Left lung (tissue), 14 donors: ENCODE measurements at places on chromosomes 4 and X. TPM values are rescaled to one million over a fixed set of nuclear protein-coding genes. Genes with fewer than 3 reads are reported as not detected.

DNA sequence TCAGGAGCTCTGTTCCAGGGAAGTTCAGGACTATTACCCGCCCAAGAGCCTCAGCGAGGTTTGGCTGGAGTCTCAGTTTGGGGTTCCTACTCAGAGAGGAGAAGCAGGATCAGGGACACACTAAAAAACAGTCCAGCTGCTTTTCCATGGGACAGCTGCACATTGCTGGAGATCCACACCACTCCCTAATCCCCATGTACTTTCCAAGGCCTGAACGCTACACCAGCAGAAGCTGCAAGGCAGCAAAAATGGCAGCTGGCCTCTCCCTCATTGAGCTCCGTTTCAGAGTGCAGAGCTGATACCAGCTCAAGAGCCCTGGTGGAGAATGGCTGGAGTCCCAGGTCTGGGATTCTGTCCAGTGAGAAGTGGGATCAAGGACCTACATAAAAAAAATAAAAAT, 551.2 kb upstream of the PABPC5 start:
- DNase-seq: no peak

- no peak for DNase-seq
Observed at GRCh38 chrX:42752730-42753129, 25.2 kb downstream of the PPP1R2C start.

- DNase-seq: no peak
Observed at GRCh38 chr4:99633772-99634171, 23.9 kb downstream of the C4orf54 start.

DNA sequence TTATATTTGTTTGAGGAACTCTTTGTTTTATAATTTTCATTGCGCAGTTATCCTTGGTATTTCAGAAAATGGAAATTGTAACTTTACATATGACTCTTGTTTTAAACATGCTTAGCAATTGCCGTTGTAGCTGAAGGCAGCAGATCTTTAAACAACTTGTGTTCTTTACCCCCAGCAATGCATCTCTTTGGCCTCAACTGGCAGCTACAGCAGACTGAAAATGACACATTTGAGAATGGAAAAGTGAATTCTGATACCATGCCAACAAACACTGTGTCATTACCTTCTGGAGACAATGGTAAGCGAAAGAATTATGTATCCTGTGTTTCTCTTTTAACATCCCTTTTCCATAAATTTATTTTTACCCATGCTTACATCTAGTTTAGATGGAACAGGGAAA, 263.6 kb downstream of the DCTD start:
- no peak for DNase-seq

- DNase-seq: no peak
Observed at GRCh38 chr4:84394386-84394785, 104.7 kb downstream of the NKX6-1 start.

DNA sequence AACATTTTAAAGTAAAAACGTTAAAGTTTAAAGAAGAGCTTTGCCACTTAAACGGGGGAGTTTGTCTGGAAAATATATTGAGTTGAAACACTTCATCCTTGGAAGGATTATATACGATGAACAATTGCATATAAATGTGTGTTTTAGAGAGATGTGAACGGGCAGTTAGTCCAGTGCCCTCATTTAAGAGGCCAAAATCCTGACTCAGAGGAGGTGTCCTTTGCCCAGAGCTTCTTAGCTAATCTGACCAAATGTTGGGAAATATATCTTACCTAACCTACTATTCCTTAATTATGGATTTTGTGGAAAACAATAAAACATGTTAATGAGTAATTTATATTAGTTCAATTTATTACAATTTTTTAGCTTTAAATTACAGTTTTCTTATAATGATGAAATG, 327.2 kb upstream of the DIPK2B start:
- DNase-seq: no peak

DNA sequence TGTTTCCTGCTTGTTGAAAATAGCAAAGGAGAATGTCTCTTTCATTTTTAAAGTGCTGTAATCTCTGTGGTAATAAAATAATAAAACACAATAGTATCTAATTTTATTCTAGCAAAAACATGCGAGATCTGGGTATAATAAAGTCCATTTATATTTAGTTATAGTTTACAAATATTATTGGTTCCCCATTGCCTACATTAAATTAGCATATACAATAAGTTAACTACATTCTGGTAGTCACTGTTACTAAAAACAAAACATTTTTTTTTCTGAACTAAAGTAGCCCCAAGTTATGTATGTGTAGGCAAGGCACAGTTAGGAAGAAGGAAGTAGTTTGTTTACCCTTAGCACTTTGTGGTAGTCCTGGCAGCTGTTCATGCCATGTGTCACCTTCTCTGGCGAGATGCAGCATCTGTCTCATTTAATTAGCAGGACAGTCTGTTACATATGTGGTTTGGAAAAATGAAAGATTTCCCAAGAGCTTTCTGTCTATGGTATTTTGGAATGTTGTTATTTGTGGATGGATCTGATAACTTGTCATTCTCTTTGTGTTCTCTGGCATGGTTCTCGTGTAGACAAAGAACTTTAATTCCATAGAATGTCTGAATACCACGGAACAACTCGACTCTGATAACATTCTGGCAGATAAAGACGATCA, 231.3 kb upstream of the PITX2 start:
- DNase-seq: no peak

DNA sequence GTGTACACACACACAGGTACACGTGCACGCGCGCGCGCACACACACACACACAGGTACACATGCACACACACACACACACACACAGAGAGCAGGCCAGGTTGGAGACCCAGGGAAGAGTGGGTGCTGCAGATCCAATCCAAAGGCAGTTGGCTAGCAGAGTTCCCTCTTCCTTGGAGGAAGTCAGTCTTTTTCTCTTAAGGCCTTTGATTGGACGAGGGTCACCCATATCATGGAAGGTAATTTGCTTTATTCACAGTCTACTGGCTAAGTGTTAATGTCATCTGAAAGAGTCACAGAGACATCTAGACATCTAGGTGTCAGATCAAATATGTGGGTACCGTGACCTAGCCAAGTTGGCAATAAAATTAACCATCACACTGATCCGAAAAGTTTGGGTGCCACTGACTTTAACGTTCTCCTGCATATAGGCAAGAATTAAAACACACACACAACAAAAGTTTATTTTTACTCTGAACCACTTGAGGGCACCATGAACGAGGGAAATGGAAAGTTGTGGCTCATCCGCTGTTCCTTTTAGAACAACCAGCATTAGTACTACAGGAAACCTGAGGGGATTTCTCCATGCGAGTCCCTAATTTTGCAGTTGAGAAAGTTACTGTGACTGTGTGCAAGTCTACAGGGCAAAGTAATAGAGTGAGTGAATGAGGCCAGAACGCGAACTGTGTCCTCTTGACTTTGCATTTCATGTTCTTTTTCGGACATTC, 66.0 kb upstream of the STOX2 start:
- no peak for DNase-seq

The P2RY10 gene
- polyA plus RNA-seq: 0.37 TPM

The P2RY4 gene
- polyA plus RNA-seq: 0.52 TPM
